ENCODE measurements at places on chromosomes 1 and 21.

GRCh38 chr1:77948841-77949424, 29.9 kb downstream of the FUBP1 start:
- DNase-seq = peak; percentile 41

DNA sequence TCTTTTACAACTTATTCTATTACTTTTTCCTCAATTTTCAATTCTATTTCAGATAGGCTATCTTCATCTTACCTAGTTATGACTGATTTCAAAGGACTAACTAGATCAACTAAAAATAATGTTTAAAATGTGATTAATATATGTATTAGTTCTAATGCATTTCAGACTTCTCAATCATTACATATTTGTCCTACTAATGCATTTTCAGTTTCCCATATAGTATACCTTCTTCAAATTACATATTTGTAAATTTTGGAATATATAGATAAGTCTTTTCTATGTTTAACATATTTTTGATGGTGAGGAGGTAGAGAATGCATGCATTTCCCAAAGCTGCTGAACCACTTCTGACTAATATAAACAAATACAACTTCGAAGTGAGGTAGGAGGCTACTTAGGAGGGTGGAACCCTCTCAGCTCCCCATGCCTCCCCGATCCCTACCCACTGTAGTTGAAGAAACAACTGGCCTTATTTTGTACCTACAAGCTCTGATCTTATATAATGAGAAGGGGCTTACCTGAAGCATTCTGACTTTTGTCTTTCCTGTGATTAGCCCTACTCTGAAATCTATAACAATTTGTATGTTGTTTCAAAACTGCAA, 1.7 kb downstream of the TRMT1L start:
- DNase-seq = peak; percentile 40

DNA sequence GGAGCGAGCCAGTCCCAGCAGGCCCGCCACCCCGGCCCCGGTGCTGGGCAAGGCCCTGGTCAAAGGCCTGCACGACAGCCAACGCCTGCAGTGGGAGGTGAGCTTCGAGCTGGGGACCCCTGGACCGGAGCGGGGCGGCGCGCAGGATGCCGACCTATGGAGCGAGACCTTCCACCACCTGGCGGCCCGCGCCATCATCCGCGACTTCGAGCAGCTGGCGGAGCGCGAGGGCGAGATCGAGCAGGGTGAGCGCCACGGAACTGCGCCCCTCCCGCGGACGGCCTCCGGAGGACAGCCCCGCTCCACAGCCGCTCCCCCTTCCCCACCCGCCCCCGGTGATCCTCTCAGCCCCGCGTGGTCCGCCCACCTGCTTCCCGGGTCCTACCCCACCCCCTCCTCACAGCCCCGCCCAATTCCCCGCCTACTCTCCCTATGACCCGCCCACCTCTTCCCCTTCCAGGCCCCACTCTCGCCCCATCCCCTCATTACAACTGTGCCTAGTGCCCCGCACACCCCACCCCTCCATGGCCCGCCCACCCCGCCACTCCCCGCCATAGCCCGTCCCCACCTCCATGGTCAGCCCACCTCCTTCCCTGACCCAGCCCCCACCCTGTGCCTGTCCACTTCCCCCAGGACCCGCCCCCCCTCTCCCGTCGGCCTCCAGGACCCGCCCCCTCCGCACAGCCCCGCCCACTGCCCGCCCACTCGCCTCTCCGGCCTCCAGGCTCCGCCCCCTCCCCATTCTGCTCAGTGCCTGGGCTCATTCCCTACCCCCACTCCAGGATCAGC, 52.7 kb downstream of the VWA5B1 start:
- DNase-seq = peak; percentile 54

- no peak for DNase-seq
These were observed 3.7 kb downstream of the CD1A start for GRCh38 chr1:158257888-158258287.

DNA sequence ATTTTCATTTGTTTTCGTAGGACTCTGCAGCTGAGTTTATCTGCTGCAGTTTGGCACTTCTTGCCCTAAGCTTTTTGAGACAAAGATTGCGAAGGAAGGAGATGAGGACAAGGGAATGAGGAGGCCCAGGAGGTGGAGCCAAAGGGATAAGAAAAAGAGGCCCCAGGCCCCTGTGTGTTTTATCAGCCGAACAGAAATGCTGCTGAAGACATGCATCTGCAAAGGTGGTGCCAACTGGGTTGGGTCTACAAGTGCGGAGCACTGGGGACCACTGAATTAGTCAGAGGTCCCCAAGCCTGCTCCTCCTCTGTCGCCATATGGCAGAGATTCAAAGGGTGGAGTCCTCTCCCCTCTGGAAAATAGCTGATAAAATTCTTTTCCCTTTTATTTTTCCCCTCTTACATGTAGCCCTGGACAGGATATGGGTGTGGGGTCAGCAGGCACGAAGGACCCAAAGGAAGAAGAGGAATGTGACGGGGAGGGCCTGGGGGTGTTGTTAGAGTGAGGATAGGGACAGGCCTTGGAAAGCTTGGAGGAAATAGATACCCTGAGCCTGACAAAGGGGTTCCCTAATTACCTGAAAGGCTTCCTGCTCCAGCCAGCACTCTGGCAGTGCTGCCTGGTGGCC, 2.7 kb downstream of the CD34 start:
- DNase-seq = no peak

DNA sequence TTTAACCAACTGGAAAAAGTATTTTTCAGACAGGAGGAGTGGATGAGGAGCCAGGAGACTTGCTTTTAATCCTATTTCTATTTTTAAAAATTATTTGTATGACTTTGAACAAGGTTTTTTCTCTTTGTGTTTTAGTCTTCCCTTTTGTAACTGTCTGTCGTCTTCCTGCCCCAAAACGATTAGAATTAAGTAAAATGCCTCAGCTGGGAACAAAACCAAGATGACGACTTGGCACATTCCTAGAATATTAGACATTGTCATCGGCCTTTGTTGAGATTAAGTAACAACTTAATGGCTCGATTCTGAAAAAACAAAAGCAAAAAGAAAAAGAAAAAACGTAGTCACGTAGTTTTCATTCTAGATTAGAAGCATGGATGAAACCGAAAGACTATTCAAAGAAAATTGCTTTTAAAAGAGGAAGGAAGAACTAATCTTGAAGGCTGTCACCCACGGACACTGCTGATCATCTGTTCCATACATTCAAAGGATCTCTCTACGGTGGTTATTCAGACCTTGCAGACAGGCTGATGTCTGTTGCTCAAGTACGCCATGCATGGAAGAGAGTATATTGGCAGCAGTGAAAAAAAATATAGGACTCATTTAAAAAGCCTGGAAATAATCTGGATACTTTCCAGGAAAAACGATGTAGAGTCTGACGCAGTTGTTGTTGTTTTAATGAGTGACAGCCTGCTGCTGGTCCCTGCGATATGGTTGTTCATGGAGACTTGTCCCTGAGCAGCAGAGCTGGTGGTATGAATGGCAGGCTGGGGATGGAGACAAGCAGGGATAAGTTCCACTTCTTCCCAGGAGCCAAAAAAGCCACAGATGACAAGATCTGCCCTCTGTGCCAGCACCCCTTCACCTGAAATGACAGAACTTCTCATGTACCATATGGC, 16.8 kb downstream of the GNG4 start:
- no peak for DNase-seq

- no peak for DNase-seq
These were observed 138.9 kb downstream of the TOMM20 start for GRCh38 chr1:234989479-234990327.

DNA sequence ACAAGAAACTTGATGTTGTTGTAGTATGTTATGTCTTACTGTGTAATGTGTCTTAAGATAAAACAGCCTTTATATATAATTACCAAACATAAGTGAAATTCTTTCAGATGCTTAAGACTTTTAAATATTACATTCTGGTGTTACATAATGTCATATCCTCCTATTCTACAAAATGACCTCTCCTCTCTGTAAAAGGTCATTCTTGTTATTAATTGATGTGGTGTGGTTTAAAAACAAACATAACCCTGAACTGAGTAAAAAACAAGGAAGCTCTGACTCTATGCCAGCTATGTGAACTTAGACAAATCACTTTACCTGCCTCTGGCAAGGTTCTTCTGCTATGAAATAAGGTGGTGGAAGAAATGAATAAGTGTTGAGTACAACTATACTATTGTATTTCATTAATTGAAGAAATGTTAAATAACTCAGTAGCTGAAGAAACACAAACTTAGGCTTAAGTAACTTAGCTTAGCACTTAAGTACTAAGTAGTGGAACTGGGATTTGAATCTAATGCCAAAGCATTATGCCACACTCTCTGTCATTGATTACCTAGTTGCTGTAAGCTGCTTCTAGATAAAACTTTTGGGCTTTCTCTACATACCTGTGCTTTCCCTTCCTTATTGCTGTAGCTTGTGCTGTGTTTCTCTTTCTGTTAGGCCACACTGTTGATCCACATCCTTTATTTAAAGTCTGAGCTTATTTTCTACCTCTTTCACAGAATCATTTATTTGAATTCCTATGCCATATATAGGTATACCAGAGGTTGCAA, 859 bp upstream of the ANGPTL1 start:
- DNase-seq = no peak

- no peak for DNase-seq
These were observed 290.9 kb downstream of the SIPA1L2 start for GRCh38 chr1:232339073-232339472.

DNA sequence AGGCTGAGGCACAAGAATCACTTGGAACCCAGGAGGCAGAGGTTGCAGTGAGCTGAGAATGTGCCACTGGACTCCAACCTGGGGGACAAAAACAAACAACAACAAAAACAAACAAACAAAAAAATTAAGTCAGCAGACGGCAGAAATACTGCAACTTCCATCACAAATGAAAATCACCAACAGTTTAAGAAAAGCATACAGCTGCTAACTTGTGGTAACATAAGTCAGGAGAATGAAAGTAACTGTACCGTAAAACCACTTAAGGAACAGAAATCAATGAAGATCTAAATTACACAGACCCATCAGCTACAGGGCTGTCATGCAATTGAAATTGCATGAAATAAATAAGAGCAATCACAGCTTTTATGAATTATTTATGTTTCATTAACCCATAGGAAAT, 25.0 kb downstream of the MCOLN2 start:
- DNase-seq = no peak

GRCh38 chr21:14592296-14593000, 46.3 kb upstream of the SAMSN1 start:
- DNase-seq = no peak

DNA sequence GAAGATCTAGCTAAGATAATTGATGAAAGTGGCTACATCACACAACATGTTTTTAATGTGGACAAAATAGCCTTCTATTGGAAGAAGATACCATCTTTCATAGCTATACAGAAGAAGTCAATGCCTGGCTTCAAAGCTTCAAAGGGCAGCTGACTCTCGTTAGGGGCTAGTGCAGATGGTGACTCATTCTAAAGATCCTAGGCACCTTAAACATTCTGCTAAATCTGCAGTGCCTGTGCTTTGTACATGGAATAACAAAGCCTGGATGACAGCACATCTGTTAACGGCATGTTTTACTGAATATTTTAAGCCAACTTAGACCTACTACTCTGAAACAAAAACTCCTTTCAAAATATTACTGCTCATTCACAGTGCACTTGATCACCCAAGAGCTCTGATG, 65.6 kb upstream of the USP24 start:
- peak; percentile 32 for DNase-seq

DNA sequence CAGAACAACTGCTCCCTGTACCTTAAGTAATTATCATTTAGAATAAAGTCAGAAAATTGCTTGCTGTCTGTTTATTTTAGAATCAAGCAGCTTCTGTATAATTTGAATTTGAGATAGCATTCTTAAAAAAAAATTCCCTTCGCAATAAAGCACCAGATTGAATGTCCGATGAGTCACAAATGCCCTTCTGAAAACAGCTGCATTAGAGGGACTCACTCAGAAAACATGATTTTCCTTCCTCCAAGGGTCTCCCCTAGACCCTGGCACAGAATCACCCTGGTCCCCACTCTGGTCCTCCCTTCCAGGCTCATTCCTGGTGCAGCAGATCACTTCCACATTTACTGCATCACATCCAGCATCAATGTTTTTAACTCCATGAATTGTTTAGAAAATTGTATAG, 471.1 kb upstream of the VAMP3 start:
- DNase-seq = peak; percentile 8

- DNase-seq = no peak
These were observed 14.0 kb downstream of the INKA2 start for GRCh38 chr1:111725192-111725591.

GRCh38 chr1:27527890-27528817, 38.2 kb upstream of the WASF2 start:
- DNase-seq = peak; percentile 99

- no peak for DNase-seq
These were observed 71.3 kb upstream of the MUTYH start for GRCh38 chr1:45411510-45411899.

DNA sequence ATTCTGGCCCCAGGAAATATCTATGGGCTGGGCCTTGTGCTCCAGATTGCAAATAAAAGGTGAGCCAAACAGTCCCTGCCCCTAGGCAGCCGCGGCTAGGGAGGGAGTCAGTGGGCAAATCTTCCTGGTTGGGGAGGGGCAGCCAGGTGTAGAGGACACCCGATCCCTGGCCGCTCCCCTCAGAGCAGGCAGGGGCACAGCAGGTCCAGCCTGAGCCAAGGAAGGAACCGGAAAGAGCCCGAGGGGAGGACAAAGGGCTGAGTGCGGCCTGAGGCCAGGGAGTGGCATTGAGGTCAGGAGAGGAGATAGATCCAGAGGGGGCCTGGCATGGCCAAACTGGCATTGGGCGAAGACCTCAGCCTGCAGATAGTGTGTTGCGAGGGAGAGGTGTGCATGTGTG, 36.6 kb upstream of the ARF1 start:
- no peak for DNase-seq

DNA sequence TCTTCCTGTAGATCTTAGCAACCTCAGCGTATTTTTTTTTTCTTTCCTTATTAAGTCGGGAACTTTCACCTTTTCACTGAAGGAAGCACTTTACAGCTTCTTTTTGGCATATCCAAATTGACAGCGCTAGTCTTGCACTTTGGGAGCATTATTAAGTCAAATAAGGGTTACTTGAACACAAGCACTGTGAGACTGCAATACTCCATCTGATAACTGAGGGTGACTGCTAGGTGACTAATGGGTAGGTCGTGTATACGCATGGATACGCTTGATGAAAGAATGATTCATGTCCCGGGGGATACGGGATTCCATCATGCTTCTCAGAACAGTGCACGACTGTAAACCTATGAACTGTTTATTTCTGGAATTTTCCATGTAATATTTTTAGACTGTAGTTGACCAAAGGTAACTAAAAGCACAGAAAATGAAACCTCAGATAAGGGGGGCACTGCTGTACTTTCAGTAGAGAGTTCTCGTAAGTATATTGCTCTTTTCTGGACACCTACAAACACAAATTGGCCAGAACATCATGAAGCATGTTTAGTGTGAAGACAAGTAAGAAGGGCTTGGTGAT, 364.7 kb downstream of the SMYD3 start:
- DNase-seq = peak; percentile 15

DNA sequence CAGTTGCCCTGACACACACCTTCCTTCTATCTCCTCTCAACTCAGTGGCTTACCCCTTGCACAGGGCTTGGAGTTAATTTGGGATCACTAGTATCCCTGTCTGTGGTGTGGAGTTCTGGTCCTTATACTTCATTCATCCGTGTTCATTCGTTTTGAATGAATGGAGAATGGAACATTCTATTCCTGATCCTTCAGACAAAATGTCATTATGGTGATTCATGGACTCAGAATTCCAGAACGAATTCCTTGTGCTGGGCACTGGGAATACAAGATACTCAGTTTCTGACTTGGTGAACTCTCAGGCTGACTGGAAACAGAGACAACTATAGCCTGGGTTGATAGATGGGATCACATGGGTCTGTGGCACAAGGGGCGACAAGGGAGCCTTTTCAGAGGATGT, 49.9 kb upstream of the TRABD2B start:
- no peak for DNase-seq

GRCh38 chr1:225817611-225818061, 7.7 kb downstream of the EPHX1 start:
- peak; percentile 58 for DNase-seq

GRCh38 chr1:50517488-50517887, 94.2 kb upstream of the DMRTA2 start:
- no peak for DNase-seq

All from DMS53 (cell line).